Stimulated activated CD8-positive, alpha-beta memory T cell treated with anti-CD3 and anti-CD28 coated beads, Interleukin-4, amount 100 ng/mL, for 48 hours (primary cell): ENCODE measurements at places on chromosomes 4 and X.
A peak's percentile ranks its signal among the peaks of the same experiment; 100 is the strongest.

- DNase-seq: no peak
Measured at GRCh38 chr4:40185830-40186664, 10.8 kb upstream of the RHOH start.

- peak; percentile 41 for DNase-seq
Measured at GRCh38 chr4:38782452-38783108, at the start of gene TLR10. Gene TLR10 (minus strand): TSS chr4:38782990. CDS start chr4:38775590, 7,400 bp downstream.

DNA sequence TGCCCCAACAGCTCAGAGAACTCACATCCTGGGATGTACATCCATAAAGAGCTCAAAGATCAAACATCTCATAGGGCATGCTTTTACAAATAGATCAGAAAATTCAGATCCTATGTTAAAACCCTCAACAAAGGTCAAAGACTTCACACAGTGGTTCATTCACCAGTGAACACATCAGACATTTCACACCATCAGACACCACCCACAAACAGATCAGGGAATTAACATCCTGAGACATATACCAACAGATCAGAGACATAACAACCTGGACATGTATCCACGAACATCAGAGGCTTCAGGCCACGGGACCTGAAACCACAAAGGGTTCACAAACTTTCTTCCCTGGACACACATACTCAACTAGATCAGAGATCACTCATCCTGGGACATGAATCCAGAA is 23.4 kb downstream of the SUV39H1 start:
- DNase-seq: no peak

- DNase-seq: no peak
Measured at GRCh38 chr4:128663325-128663724, 146.2 kb upstream of the JADE1 start.

GRCh38 chr4:4575284-4576211 is 33.7 kb upstream of the STX18 start:
- peak; percentile 74 for DNase-seq

- DNase-seq: no peak
Measured at GRCh38 chr4:147964266-147964880, 232.5 kb downstream of the ARHGAP10 start.
